ENCODE measurements at places on chromosomes 3 and 15. TPM values are rescaled to one million over a fixed set of nuclear protein-coding genes. Genes with fewer than 3 reads are reported as not detected.

Gene GOLGA8T
- not detected for total RNA-seq

Gene SLC22A13
- not detected for total RNA-seq

Gene KIF23
- 1.2 TPM for total RNA-seq

Gene CCR4
- 52.9 TPM for total RNA-seq

Gene ROBO1
- total RNA-seq, result 0.42 TPM

Gene PRRT3
- 3.9 TPM for total RNA-seq

Gene FAM107A
- not detected for total RNA-seq

Gene CCDC191
- 4.3 TPM for total RNA-seq
